ENCODE measurements at places on chromosomes 16 and 17. TPM values are rescaled to one million over a fixed set of nuclear protein-coding genes. Genes with fewer than 3 reads are reported as not detected.

The ANKRD40CL gene
- not detected for total RNA-seq

The CNGB1 gene
- total RNA-seq: not detected

The TNK1 gene
- 4.8 TPM for total RNA-seq

The KRTAP1-1 gene
- not detected for total RNA-seq

The KAT8 gene
- 58.0 TPM for total RNA-seq

The TP53TG3B gene
- total RNA-seq: not detected

The TBC1D3G gene
- not detected for total RNA-seq

The RCVRN gene
- 0.37 TPM for total RNA-seq

The CACNA1G gene
- total RNA-seq: 4.3 TPM

The GCGR gene
- total RNA-seq: not detected

The NBR1 gene
- 94.0 TPM for total RNA-seq

The CACNG3 gene
- total RNA-seq: not detected

The BICDL2 gene
- total RNA-seq: not detected

DNA sequence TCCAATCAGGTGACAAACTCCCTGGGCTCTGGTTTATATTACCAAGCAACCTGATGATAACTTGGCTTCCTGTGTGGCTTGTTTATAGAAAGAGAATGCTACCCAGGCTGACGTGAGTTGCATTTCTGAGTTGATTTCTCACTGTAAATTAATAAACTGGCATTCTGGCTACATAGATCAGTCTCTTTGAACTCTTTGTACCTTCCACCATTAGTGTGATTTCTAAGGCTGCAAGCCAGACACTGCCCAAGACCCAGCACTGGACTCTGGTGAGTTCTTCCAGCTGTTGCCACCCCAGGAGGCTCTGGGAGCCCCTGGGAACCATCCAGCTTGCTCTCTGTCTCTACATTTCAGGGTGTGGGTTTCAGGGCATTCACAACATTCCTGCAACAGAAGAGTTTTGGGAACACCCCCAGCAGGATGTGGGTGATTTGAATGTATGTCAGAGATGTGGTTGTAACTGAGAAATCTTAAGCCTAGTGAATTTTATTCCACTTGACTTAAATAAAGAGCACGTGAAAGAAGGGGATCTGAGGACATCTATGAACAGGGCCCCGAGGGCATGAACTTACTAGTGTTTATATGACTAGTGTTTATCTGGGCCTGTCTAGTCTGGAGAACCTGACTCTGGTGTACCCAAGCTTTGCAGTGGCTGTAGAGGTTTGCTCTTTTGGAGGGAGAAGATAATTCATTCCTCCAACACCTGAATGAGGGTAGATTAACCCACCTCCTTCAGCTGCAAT is 30.3 kb upstream of the LRRC37A start:
- no peak for DNase-seq

GRCh38 chr17:67818110-67819002 is 6.9 kb upstream of the BPTF start:
- no peak for DNase-seq

DNA sequence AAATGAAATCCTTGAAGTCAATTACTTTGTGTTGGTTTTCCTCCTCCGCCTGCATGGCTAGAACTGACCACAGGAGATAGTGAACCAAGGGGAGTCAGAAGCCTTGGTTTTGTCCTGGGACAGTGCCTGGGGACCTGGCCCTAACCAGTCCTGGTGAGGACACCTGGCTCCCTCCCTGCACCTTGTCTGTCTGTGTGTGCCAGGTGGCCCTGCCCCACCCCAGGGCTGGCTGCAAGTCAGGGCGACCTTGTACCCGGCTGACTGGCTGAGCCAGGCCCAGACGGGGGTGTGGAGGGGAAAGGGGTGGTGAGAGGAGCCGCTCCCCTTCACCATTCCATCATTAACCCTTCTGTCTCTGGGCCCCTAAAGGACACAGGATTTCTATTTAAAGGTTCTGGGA is 3.4 kb downstream of the RAPGEFL1 start:
- no peak for DNase-seq

- DNase-seq: no peak
Observed at GRCh38 chr17:20133517-20133916, 124.4 kb downstream of the SPECC1 start.

GRCh38 chr16:67399218-67399733 is 6.0 kb upstream of the TPPP3 start:
- DNase-seq: no peak

GRCh38 chr16:85832570-85833218 is 33.2 kb downstream of the COX4I1 start:
- no peak for DNase-seq

DNA sequence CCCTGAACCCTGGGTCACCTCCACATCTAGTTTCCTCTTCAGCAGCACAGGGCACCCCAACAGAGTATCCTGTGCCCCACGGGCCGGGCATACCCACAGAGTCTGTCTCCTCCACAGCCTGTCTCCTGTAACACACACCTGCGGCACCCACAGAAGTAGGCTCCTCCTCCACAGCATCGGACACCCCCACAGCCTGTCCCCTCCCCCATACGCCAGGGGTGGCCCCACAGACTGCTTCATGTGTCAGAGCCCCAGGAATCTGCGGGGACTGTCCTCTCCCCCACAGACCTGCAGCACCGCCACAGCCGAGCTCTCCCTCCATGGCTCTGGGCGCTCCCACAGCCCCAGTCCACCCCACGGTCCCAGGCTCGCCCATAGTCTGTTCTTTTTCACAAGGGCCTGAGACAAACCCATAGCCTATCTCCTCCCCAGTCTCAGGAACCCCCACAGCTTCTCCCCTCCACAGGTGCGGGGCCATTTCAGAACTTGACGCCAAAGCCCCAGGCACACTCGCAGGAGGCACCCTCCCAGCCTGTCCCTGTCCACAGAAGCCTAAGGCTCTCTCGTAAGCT is 1.4 kb downstream of the KIAA0753 start:
- DNase-seq: no peak

DNA sequence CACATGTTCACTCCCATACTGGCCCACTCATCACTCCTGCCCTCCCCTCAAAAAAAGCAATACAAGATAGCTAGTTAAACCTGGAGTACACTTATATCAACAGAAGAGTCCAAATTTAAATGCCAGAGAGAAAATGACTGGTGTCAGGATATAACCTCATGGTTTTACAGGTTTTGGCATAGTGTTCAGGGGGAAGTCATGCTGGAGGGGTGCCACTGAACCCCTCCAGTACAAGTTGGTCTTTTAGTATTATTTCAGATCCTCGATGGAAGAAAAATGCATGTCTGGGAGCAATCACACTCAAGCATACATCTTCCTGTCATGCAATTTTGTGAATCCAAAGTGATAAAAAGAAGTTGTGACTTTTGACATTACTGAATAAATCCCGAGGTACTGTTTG is 10.5 kb downstream of the NACA2 start:
- DNase-seq: no peak

- DNase-seq: no peak
Observed at GRCh38 chr17:39527220-39527813, 66.0 kb downstream of the CDK12 start.

- no peak for DNase-seq
Observed at GRCh38 chr17:33976831-33977230, 278.3 kb upstream of the CCL2 start.

DNA sequence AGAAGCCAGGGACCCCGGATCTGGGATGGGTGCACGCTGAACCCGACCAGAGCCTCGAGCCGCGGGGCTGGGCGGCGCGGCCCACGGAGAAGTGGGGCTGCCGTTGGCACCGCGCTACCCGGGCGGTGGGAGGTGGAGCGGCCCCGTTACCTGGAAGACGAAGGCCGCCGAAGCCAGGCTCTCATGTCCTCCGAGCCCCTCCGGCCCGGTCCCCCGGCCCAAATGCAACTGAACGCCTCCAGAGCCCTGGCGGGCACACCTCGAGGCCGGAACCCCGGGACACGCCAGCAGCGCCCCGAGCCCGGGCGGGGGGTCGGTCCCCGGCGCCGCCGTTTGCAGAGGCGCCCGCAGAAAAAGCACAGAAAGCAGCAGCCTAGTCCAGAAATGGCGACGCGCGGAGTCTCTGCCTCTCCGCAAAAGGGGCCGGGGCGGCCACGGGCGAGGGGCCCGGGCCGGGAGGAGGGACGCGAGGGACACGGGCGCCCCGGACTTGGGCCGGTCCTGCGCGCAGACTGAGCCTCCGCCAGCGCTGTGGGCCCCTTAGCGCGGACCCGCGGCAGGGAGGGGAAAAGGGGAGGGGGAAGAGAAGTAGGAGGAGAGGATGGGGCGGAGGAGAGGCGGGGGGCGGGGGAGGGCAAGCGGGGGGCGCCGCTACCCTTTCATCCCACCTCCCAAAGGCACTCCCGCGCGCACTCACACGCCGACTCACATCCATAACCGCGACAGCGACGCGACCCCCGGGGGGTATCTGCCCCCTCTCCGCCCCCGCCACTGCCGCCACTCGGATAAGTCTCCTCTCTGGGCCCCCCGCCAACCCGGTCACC is 1.4 kb downstream of the AXIN2 start:
- no peak for DNase-seq

GRCh38 chr17:4898351-4898750 is 985 bp upstream of the C17orf107 start:
- no peak for DNase-seq

DNA sequence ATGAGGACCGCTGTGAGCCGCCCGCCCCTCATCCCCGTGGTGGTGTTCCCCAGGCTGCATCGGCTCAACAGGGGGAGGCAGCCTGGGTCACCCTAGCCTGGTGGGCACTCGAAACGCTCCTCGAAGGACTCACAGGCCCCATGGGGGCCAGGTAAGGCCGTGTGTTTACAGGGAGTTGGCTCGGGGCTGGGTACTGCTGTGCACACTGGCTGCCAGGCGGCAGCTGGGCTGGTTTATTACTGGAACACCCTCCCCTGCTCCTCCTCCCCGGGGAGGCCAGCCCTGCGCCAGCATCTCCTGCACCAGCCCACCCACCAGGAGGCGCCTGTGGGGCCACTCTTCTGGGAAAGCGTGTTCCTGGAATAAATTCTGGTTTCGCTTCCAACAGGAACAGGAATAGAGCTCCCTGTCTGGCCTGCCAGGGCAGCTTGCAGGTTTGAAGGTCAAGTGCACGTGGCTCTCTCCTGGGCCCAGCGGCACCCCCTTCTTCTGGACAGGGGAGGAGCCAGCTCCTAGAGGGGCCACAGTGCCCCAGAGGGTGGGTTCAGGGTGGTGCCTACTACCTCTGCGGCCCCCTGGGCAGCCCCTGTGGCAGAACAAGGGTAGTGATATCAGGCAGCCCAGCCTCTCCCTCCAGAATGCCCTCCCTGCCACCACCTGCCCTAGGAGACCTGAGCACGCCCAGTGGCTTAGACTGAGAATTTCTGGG is 11.3 kb downstream of the MCRIP1 start:
- DNase-seq: no peak

GRCh38 chr16:272633-273546 is 2.9 kb downstream of the RGS11 start:
- no peak for DNase-seq

DNA sequence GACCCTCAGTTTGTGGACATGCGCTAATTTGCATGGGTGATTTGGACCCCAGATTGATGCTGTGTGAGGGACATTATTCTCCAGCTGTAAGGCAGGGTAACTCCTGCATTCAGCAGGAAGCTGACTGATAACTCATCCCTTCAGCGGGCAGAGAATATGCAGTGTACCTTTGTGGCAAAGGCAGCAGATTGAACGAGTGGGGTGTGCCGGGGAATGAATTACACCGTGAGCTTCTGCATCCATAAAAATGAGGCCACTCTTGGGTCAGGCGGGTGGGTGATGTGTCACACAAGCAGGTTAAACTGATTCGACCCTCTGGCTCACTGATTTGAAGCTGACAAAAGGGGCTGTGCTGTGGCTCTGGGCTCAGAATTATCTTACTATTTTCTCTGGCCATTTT is 128.9 kb upstream of the PMFBP1 start:
- DNase-seq: no peak

GRCh38 chr16:27625050-27625697 is 75.2 kb downstream of the KATNIP start:
- DNase-seq: no peak

DNA sequence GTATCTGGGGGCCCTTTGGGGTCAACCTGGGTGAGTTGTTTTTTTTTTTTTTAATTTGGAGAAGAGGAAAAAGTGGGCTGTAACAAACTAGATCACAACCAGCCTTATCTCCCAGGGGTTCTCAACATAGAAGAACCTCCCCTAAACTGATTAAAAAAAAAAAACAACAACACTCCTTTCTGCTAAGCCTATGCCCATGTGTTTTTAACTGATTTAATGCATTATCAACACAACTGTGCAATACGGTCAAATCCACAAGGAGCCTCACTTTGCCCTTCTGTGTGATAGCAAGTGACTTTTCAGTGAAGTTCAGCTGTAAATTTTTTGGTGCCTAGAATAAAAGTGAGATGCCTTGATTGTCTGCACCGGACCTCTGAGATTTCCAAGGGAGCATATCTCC is 646 bp downstream of the MYH11 start:
- DNase-seq: no peak

GRCh38 chr16:76464955-76465620 is 187.9 kb downstream of the CNTNAP4 start:
- no peak for DNase-seq

GRCh38 chr16:30407804-30408534 is 563 bp downstream of the ZNF771 start:
- no peak for DNase-seq

GRCh38 chr17:44387804-44388203 is 1.6 kb downstream of the ITGA2B start:
- no peak for DNase-seq

GRCh38 chr16:85148931-85149330 is 36.7 kb upstream of the CIBAR2 start:
- DNase-seq: no peak

- DNase-seq: no peak
Observed at GRCh38 chr16:89712274-89712781, 8.4 kb downstream of the VPS9D1 start.

DNA sequence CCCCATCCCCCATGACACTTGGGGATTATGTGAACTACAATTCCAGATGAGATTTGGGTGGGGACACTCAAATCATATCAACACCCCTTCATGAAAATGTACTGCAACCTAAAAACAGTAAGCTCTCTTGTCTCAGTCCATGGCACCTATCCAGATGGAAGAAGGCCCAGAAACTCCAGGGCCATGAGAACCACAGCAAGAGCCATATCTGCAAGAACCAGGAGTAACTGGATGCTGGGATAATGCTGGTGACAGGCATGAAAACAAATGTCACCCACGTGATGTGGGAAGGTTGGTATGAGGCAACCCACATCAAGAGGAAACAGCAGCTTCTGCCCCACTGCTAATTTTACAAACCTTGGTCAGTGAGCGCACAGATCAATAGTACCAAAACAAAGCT is 400.1 kb upstream of the ERCC4 start:
- DNase-seq: no peak

DNA sequence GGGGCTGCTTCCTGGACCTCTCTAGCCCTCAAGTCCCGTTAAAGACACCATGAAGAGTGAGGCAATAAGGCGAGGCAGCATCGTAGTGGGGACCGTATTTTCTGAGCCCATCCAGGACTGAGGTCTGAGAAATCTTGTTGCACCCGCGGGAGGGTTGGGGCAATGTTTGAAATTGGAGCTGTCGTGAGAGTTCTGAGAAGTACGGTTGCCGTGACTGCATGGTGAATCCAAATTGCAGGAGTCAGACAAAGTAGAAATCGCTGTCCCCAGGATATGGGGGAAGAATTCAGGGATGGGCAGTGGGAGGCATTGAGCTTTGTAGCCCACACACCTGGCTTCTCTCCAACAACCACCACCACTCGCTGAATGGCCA is 42.0 kb upstream of the RPL38 start:
- no peak for DNase-seq

- DNase-seq: no peak
Observed at GRCh38 chr17:69096541-69096940, 35.8 kb upstream of the ABCA9 start.

GRCh38 chr16:20306401-20306800 is 20.9 kb downstream of the GP2 start:
- no peak for DNase-seq
